ENCODE measurements at places on chromosomes 4 and X. TPM values are rescaled to one million over a fixed set of nuclear protein-coding genes. Genes with fewer than 3 reads are reported as not detected.

GRCh38 chr4:84796394-84796793 lies 170.1 kb downstream of the WDFY3 start:
- DNase-seq: no peak
- H3K36me3 ChIP-seq: no peaks in the 10 kb centered on the region
- no peak overlapping the region for H3K27ac ChIP-seq
- no peak overlapping the region for H3K4me3 ChIP-seq
- no peaks in the 10 kb centered on the region for H3K4me1 ChIP-seq
- H3K27me3 ChIP-seq: no peaks in the 10 kb centered on the region

DUSP21 gene
- total RNA-seq: not detected

ZNF157 gene
- not detected for total RNA-seq

DNA sequence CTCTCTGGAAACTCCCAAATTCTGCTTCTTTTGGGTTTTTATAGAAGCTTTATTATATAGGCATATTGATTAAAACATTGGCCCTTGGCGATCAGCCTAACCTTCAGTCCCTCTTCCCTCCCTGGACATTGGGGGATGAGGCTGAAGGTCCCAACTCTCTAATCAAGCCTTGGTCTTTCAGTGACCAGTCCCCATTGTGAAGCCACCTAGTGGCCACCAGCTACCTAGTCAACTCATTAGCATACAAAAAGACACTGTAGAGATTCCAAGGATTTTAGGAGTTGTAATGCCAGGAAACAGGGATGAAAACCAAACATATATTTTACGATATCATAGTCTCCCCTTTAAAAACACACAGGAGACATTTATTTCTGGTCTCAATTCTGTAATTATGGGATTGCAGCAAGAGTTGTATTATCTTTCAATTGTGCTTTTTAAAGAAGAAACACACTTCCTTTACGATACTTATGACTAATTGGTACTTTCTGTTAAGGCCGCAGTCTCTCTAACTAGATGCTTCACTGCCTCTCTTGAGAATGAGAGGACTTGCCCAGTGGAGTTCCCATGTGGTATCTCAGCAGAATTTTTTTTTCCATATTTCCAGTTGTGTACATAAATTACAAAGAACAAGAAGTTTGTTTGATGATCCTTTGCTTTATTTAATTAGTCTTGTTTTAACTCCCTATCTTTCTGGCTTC lies 58.2 kb downstream of the WDR17 start:
- no peak overlapping the region for H3K27ac ChIP-seq
- H3K36me3 ChIP-seq: no peaks in the 10 kb centered on the region
- no peaks in the 10 kb centered on the region for H3K27me3 ChIP-seq
- H3K4me1 ChIP-seq: no peaks in the 10 kb centered on the region
- DNase-seq: peak; percentile 9

GRCh38 chr4:16661813-16662212 lies 236.6 kb downstream of the LDB2 start:
- H3K4me3 ChIP-seq: no peak overlapping the region
- H3K36me3 ChIP-seq: no peaks in the 10 kb centered on the region
- DNase-seq: no peak
- H3K4me1 ChIP-seq: no peaks in the 10 kb centered on the region

DNA sequence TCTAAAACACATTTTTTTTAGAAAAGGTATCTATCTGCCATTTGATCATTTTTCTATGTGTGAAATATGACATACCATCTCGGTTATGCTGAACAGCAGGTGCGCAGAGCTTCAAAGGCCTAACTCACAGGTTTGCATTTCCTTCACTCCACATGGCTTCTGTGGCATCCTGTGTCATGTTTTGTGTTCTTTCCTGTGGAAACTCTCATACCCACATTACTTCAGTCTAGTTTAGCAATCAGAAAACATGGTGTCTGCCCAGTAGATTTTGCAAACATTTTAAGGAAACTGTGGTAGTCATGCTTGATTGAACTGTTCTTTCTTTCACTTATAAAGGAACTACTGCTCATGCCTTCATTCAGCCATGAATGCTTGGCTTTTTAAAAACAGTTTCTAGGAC lies 11.3 kb upstream of the ARAP2 start:
- DNase-seq: no peak
- H3K27ac ChIP-seq: no peak overlapping the region
- H3K36me3 ChIP-seq: no peaks in the 10 kb centered on the region
- H3K27me3 ChIP-seq: no peaks in the 10 kb centered on the region
- no peak overlapping the region for H3K4me3 ChIP-seq

DNA sequence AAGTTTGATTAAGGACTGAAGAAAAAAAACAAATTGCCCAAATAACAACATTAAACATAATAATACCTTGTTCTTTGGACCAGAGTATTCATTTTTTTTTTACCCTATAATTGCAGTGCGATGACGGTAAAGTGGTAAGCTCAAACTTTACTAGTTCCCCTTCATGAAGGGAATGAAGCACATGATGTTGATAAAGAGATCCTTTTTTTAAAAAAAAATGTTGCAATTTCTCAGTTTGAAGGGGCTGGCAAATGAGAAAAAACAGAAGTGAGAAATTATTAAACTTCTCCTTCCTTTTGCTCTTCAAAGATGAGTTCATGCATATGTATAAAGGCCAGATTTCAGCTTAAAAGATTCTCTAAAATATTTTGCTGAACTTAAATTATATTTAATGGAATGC lies 231.7 kb downstream of the C4orf33 start:
- no peaks in the 10 kb centered on the region for H3K36me3 ChIP-seq
- no peak for DNase-seq
- no peak overlapping the region for H3K4me3 ChIP-seq
- no peaks in the 10 kb centered on the region for H3K27me3 ChIP-seq
- H3K27ac ChIP-seq: no peak overlapping the region

DNA sequence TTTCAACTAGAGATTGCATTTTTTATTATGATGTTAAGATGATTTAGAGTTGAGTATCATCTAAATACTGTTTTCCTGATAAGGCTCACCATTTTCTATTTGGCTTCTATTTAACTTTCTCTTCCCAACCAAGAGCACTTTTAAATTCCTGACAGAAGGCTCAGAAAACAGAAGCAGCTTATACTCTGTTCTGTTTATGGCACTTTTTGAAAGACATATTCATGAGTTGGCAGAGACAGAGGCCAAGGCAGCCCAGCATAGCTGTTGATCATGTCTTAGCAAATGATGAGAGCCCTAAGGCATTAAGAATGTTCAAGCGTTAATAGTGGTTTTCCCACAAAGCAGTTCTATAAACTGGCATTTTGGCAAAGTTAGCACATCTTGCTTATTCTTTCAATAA lies 330.3 kb downstream of the TRAM1L1 start:
- H3K36me3 ChIP-seq: no peaks in the 10 kb centered on the region
- no peak overlapping the region for H3K4me3 ChIP-seq
- no peak for DNase-seq
- H3K27ac ChIP-seq: no peak overlapping the region
- H3K27me3 ChIP-seq: no peaks in the 10 kb centered on the region
- H3K4me1 ChIP-seq: no peaks in the 10 kb centered on the region

- no peaks in the 10 kb centered on the region for H3K27me3 ChIP-seq
- H3K4me1 ChIP-seq: no peaks in the 10 kb centered on the region
- no peak overlapping the region for H3K27ac ChIP-seq
- H3K4me3 ChIP-seq: no peak overlapping the region
- no peaks in the 10 kb centered on the region for H3K36me3 ChIP-seq
Observed at GRCh38 chr4:23269566-23269965, 576.8 kb downstream of the GBA3 start.

DRD5 gene
- not detected for total RNA-seq

GRCh38 chr4:141349236-141349635 lies 128.5 kb downstream of the ZNF330 start:
- peaks cover 6% of the 10 kb centered on the region for H3K36me3 ChIP-seq
- peak overlapping the region; percentile 92 for H3K27ac ChIP-seq

QDPR gene
- 25.8 TPM for total RNA-seq

NUDT9 gene
- total RNA-seq: 15.7 TPM

Data from Calu3 (cell line).